Esophagus squamous epithelium (tissue), 5 donors: ENCODE measurements at places on chromosomes 12 and 14. TPM values are rescaled to one million over a fixed set of nuclear protein-coding genes. Genes with fewer than 3 reads are reported as not detected.

Gene TMEM179
- total RNA-seq: not detected

Gene B4GALNT3
- 9.7 TPM for total RNA-seq

Gene SLC5A8
- total RNA-seq: not detected

Gene NTN4
- total RNA-seq: 5.0 TPM

Gene AJUBA
- 35.2 TPM for total RNA-seq

Gene RASSF9
- total RNA-seq: 6.3 TPM

Gene TCTN2
- total RNA-seq: 3.2 TPM

Gene CEP290
- 3.5 TPM for total RNA-seq

Gene OAS3
- total RNA-seq: 27.4 TPM

Gene B3GNT4
- 0.35 TPM for total RNA-seq

Gene CTDSP2
- total RNA-seq: 120 TPM

Gene SHMT2
- total RNA-seq: 88.2 TPM

Gene C14orf132
- total RNA-seq: 13.5 TPM

Gene SYT1
- not detected for total RNA-seq

Gene BDKRB1
- 7.2 TPM for total RNA-seq

Gene MYBPC1
- not detected for total RNA-seq

Gene HOXC4
- 1.1 TPM for total RNA-seq

Gene KRT7
- 40.6 TPM for total RNA-seq

Gene C14orf39
- total RNA-seq: not detected

Gene NKX2-8
- 3.4 TPM for total RNA-seq

Gene KLRC4
- not detected for total RNA-seq

Gene MYL2
- total RNA-seq: not detected

Gene PLEK2
- 19.9 TPM for total RNA-seq

Gene SLC35F4
- total RNA-seq: not detected

Gene PTGER2
- 0.31 TPM for total RNA-seq

Gene KRT75
- total RNA-seq: not detected

Gene GALNT16
- 2.7 TPM for total RNA-seq

Gene IL23A
- total RNA-seq: 2.8 TPM

Gene P3H3
- 2.8 TPM for total RNA-seq

Gene HOXC5
- 0.31 TPM for total RNA-seq

Gene IKBIP
- total RNA-seq: 10.5 TPM

Gene CCDC197
- not detected for total RNA-seq

Gene SLCO1A2
- not detected for total RNA-seq

Gene SYNE3
- total RNA-seq: 1.5 TPM

Gene CDH24
- 5.7 TPM for total RNA-seq
